ENCODE measurements at places on chromosomes 6 and 20.
A peak's percentile ranks its signal among the peaks of the same experiment; 100 is the strongest.

- peak; percentile 86 for DNase-seq
These were observed 33.0 kb downstream of the HNF4A start for GRCh38 chr20:44388466-44389023.

DNA sequence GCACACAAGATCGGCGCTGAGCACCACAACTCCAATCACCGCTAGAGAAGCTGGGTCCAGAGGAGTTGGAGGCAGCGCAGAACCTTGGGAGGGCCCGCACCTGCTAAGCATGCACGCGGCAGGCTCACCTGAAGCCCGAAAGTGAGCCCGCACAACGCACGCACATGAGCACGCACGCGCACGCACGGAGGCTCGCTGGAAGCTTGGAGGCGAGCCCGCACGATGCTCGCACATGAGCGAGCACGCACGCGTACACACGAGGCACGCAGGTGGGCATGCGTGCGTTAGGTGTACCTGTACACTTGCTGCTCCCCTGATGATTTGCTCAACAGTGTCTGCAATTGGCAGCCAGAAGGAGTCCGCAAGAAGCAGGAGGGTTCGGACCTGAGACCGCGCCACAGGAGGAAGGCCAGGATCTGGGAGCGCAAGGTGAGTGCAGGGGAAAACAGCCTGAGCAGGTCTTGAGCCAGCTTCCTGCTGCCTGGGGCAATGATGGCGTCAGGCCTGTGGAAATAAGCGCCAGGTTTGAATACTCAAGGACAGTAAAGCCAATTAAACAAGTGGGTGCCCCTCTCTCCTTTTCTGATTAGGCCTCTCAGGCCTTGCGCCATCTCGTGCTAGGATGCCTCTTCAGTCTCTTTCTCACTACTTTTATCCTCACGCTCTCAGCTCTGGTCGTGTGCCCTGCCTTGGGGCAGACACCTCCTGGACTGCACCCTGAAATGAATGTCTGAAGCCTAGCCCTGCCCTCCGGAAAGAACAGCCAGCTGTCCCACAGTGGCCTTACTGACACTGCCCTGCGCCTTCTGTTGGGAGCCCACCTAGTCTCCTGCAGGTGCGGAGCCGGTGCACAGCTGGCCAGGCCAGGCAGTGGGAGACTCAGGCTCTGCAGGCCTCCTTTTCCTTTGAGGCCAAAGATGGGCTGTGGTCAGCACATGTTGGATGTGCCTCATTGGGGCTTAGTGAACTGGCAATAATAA, 340.4 kb downstream of the CDC5L start:
- DNase-seq = no peak

- DNase-seq = peak; percentile 51
These were observed 261.2 kb downstream of the PHACTR1 start for GRCh38 chr6:12977806-12978205.

GRCh38 chr6:57174511-57174907, 2.4 kb downstream of the BAG2 start:
- DNase-seq = no peak

GRCh38 chr6:27642744-27643456, 170.0 kb upstream of the ZNF184 start:
- DNase-seq = no peak

DNA sequence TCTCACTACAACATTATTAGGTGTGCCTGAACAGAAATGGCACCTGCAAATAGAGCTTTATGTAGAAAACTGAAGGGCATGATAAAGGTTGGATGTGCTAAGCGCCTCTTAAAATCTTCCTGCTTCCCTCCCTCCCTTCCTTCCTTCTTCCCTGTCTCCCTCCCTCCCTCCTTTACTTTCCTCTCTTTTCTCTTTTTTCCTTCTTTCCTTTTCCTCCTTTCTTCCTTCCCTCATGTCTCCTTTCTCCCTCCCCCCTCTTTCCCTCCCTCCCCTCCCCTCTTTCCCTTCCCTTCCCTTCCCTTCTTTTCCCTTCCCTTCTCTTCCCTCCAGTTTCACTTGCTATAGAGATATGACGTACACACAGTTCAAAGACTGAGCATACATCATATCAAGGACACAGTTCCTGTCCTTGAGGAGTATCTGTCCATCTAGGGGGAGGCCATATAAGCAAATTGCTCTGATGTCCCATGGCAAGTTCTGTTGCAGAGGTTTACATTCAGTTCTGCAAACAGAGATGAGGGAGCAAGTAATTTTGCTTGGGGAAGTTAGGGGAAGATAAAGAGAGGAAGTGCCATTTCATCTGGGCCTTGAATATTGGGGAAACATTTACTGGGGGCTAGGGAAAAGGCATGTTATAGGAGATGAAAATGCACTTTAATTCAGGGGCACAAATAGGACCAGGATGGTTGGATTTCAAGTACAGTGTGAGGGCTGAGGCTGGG, 79.0 kb upstream of the EEF1E1 start:
- DNase-seq = no peak

DNA sequence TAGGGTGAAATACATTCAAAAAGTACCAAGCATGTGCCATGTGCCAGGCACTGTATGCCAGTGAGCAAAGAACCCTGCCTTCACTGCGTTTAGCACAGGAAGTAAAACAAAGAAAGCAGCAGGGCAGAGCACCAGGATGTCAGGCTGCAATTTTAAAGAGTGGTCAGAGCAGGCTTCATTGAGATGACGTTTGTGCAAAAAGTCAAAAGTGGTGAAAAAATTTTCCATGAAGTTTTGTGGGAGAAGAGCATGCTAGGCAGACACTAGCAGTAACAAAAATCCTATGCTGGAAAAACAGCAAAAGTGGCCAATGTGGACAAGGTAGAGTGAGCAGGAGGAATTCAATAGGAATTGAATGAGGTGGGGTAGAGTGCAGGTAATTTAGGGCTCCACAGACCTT, 31.3 kb downstream of the AKIRIN2 start:
- DNase-seq = no peak

GRCh38 chr6:138695193-138695592, 78.4 kb upstream of the CCDC28A start:
- DNase-seq = no peak

DNA sequence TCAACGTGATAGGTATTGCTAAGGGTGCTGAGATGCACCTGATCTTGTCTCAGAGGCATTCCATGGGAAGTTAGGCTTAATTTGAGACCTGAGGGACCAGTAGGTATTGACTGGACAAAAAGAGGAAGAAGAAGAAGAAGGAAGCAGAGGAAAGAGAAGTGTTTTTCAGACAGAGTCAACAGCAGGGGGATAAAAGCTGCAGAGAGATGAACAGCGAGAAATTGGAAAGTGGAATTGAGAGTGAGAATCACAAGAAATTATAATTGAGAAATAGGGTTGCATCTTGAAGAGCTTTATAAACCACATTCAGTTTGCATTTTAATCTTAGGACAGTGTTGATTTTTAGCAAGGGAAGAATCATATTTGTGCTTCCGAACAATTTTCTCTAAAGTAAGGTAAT, 254.0 kb downstream of the CD83 start:
- no peak for DNase-seq

GRCh38 chr20:43032459-43032858, 157.2 kb downstream of the PTPRT start:
- DNase-seq = no peak

- no peak for DNase-seq
These were observed 80.1 kb downstream of the FYN start for GRCh38 chr6:111792914-111793700.

- DNase-seq = no peak
These were observed 17.3 kb upstream of the ELOVL4 start for GRCh38 chr6:79964607-79965081.

GRCh38 chr6:39765508-39766065, 26.6 kb upstream of the DAAM2 start:
- DNase-seq = no peak

- no peak for DNase-seq
These were observed 20.8 kb downstream of the MYLK4 start for GRCh38 chr6:2729921-2730320.

GRCh38 chr20:36506253-36506652, 35.1 kb upstream of the MYL9 start:
- peak; percentile 33 for DNase-seq

GRCh38 chr20:59207742-59208357, 44.2 kb downstream of the ZNF831 start:
- no peak for DNase-seq

DNA sequence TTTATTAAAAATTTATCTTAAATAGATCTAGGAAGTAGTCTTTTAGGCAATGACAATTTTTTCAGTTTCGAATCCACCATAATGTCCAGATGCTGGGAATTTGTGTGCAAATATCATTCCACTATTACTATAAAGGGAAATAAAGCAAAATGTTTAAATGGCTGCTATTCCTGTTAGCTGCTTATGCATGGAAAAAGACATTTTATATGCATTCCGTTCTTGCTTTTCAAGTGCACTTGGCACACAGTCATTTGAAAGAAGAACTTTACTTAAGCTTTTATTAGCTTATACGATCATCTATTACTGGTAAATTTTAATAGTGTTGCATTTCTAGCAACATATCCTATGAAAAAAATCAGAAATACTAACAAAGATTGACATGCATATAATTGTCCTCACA, 42.0 kb downstream of the PRL start:
- DNase-seq = no peak

DNA sequence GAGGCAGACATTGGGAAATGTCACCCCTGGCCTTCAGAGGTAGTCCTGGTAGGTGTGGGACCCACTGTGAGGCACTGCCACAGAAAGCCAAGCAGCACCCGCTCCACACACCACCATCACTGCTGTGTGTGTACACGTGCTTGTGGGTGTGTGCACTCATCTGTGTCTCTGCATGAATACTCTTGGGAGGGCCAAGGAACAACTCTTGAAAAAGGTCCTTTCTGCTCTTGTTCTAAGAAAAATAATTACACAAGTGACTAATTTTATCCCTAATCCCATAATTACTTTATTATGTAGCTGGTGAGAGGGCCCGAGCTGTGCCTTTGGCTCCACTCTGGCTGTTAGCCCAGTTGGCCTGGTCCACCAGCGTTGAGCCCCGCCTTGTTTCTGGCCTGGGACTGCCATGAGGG, 21.7 kb upstream of the EPB41L1 start:
- DNase-seq = peak; percentile 22

DNA sequence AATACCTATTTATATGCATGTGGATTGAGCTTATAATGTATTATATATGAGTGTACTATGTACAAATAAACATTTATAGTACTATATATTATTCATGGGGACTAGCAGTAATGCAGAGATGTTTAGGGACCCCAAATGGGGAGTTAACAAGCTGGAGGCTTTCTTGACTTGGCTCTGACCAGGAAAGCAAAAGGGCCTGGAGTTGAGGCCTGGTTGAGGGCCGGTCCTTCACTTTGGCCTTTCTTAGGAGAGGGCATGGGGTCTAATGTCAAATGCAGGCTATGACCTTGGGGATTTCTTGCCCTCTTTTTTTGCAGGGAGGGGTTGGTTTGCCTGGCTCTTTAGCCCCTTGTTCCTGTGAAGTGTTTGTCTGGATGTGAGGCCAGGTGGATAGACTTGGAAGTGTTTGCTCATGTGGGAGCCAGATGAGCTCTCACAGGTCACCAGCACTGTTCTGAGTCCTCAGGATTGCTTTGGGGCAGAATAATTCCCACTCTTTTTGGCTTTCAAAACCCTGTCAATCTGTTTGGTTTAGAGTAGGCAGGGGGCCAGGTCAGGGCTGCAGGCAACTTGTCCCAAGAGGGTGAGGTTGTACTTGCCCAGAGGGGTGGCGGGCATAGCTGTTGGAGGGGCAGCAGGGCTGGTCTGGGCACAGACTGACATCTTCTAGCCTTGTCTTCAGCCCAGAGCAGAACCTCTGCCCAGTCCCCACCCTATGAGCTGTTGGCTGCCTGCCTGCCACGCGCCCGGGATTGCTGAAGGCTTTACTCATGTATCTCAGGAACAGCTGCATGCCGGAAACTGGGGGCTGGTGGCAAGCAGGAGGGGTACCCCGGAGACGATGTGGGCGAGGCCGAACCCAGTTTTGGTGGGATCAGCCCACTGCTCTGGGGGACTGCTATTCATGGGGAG, 14.6 kb downstream of the TJAP1 start:
- DNase-seq = peak; percentile 95

GRCh38 chr6:108651340-108652227, 90.9 kb downstream of the FOXO3 start:
- peak; percentile 76 for DNase-seq

DNA sequence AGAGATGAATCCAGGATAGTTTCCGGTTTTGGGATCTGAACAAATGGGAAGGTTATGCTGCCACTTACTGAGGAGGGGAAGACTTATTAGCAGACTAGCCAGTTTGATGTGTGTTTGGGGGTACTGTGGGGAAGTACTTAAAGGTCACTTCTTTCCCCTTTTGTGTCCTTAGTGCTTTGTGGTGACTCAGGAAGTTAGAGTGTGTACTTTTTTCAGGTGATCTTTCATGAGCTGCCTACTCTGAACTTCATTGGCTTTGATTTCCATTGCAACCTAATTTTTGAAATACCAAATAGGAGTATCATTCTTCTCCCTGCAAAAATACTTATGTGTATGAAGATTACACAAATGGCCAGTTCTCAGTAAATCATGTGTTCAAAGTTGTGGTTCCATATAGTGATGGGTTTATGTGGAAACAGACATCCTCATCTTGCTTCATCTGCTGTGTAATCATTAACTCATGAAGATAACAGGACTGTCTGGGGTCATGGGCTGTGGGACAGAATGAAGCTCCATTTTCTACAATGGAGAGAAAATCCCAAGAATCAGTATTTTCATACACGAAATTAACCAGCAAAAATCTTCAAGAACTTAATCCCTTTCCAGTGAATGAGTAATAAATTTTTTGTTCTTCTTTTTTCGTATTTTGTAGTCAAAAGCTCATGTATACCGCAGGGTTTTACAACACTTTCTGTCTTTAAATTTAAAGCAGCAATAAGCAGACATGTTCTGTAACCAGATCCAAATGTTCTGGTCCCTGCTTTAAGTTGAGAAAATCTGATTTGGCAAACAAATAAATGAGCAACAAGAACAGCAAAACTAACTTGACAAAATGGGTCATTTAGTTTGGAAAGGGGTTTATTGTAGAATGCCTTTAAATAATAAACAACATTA, 272.2 kb upstream of the FLRT3 start:
- no peak for DNase-seq

DNA sequence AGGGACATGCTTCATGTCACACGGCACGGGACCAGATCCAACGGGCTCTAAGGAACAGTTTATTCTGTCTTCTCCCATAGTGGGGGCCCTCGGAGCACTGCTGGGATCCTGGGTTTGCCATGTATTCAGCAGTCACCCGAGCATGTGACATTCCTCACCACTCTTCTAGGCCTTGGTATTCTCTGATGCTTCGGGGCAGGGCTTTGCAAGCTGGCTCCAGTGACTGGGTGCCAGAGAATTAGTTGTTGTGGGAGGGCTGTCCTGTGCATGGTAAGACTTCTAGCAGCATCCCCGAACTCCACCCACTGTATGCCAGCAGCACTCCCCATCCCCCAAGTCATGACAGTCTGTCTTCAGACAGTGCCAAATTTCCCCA, 5.4 kb downstream of the CCN5 start:
- DNase-seq = peak; percentile 91

- DNase-seq = no peak
These were observed 13.9 kb upstream of the ABHD16B start for GRCh38 chr20:63847237-63848002.

GRCh38 chr6:82681119-82681714, 317.6 kb downstream of the TPBG start:
- DNase-seq = no peak

- DNase-seq = no peak
These were observed 62.2 kb upstream of the FOXP4 start for GRCh38 chr6:41483943-41484342.

Measured in foreskin fibroblast (primary cell).